ENCODE measurements at places on chromosomes 13 and 19.

DNA sequence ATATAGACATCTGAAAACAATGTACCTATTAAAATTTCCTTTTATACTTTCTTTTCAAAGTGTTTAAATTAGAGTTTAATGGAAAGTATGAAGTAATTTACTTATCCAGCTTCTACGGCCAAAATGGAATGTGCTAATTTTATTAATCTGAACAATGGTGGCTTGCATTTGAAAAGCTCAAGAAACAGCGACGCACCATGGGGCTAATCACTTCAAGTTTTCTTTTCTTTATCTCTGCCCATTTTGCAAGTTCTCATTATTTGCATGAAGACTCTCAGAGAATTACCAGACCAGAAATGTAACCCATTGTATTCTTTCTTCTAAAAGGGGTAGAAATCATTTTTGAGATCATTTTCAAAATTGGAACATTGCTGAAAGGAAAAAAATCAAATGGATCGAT, 204.0 kb upstream of the STARD13 start:
- DNase-seq = no peak

- no peak for DNase-seq
Observed at GRCh38 chr13:66222127-66222526, 1008.0 kb downstream of the PCDH9 start.

- DNase-seq = peak; percentile 84
Observed at GRCh38 chr19:11496391-11497163, 9.1 kb downstream of the ZNF653 start.

DNA sequence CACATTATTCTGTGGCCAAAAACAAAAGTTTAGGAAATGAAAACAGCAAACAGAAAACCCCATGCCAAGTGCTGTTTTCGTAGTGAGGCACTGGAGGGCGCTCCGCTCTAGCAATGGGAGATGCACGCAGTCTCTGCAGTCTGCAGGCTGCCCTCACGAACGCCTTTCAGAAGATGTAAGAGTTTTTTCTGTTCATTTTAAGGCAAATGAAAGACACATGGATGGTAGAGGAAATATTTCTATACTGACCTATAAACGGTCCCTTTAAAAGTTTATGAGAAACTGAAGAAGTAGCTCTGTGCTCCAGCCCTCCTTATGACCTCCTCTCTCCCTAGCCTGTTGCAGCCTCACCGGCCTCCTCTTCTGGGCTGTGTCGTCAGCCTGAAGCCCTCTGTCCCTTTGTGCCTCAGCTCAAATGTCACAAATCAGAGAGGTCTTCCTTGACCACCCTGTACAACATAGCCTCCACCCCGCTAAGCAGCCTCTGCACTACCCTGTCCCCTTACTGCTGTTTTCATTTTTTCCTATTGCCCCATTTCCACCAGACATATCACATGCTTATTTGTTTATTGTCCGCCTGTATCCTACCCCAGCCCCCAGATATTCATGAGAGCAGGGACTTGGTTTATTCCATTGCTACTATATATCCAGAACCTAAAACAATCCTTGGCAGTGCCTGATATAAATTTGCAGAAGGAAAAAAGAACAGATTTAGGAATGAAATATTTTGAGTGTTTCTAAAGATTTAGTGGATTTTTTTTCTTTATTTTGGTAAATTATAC, 116.4 kb downstream of the TM9SF2 start:
- DNase-seq = peak; percentile 46

DNA sequence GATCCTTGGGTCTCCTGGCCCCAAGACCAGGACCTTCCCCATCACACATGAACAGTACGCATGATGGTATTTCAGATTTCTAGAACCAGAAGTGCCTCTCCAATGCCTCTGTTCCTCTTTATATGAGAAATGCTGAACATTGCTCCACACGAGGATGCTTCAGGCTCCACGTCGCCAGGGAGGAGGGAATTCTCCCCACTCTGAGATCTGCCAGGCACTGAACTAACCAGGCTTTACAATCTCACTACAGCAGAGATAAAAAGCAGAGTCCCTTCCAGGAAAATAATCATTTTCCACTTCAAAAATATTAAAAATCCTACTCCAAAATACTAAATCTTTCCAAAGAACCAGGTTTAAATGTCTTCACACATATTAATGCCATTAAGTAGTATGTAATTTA, 10.4 kb downstream of the DOCK9 start:
- no peak for DNase-seq

- DNase-seq = no peak
Observed at GRCh38 chr19:39810424-39810823, 23.5 kb downstream of the DYRK1B start.

GRCh38 chr13:71606818-71607217, 260.2 kb downstream of the DACH1 start:
- no peak for DNase-seq

GRCh38 chr19:40312533-40312932, 27.4 kb upstream of the AKT2 start:
- no peak for DNase-seq

- DNase-seq = no peak
Observed at GRCh38 chr19:41515015-41515652, 60.8 kb upstream of the CEACAM21 start.

DNA sequence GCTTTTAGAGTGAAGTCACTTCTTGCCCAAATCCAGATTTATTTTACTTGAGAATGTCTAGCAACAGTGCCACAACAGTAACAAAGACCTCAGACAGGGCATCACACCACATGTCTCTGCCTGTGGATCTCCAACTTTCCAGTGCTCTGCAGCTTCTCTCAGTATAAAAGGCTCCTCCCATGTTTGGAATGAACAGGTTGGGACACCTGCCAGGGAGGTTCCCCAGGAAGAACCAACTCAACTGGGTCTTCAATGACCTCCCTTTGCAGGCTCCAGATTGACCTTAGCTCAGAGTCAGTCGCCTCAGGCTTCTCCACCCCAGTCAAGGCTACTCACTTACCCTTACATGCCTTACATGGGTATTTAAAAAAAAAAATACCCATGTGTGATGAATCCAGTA, 3.4 kb downstream of the ZNF823 start:
- DNase-seq = peak; percentile 27

DNA sequence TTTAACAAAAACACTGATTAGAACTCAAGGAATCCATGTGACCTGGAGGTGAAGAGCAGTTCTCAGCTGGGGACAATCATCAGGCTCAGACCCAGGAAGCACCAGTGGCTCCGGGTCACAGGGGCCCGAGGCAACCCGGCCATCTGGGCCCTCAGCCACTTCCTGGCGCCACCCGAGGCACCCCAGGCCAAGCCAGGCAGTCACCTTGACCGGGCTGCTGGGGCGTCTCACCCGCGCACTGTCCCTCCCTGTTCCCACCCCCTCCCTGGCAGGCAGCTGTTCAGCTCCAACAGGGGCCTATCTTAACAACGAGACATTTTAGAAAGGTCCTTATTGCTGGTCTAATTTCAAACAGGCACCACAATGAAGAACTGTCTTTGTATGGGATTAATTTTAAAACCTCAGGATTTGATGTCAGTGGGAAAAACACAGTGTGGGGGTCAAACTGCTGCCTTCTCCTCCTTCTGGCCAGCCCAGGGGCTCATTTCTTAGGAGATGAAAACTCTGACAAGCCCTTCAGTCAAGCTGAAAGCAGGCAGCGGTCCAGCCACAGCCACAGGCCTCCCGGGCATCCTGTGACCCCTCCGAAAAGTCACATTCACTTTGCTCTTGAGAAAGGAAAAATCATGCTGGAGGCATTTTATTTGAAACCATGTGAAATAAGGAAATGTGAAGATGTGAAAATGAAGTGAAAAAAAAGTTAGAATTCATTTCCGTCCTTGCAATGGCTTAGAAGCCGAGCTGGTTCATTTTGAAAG, 83.3 kb downstream of the KCTD15 start:
- no peak for DNase-seq

GRCh38 chr19:33701565-33701964, 79.8 kb downstream of the CHST8 start:
- no peak for DNase-seq

GRCh38 chr13:84903391-84903790, 895.8 kb downstream of the SLITRK6 start:
- no peak for DNase-seq

DNA sequence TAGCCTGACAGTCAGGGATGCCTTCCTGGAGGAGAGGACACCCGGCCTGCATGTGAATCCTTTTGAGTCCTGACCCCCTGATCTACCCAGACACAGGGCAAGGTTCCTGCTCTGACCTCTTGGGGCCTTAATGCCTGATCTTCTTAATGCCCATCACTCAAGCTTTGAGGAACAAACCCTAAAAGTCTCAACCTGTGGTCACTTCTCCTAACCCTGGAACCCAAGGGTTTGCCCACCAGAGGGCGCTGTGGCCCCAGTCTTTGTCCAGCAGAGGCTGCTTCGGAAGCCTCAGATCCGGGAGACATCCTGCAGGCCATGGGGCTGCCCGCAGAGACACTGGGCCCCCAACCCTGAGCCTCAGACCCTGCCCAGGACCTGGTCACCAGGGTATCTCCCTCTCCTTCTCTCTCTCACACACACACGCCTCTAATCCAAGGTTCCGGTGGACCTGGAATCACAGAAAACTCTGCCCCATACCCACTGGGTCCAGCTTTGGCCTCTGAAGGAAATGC, 9.8 kb upstream of the DPF1 start:
- peak; percentile 84 for DNase-seq

Measured in PC-3 (cell line).